Neural crest cell (in vitro differentiated cells): ENCODE measurements at places on chromosomes 6 and 20. TPM values are rescaled to one million over a fixed set of nuclear protein-coding genes. Genes with fewer than 3 reads are reported as not detected.
A peak's percentile ranks its signal among the peaks of the same experiment; 100 is the strongest.

The HLA-DQB1 gene
- 0.18 and 0.23 TPM in 2 replicates for total RNA-seq

The E2F1 gene
- total RNA-seq, result 84.8 and 94.9 TPM in 2 replicates

The COL10A1 gene
- total RNA-seq, result not detected in 2 replicates

The VSTM2L gene
- 7.3 and 9.3 TPM in 2 replicates for total RNA-seq

The STMND1 gene
- total RNA-seq, result not detected in 2 replicates

The OR2B6 gene
- total RNA-seq, result not detected in 2 replicates

The NNAT gene
- 113 and 119 TPM in 2 replicates for total RNA-seq

DNA sequence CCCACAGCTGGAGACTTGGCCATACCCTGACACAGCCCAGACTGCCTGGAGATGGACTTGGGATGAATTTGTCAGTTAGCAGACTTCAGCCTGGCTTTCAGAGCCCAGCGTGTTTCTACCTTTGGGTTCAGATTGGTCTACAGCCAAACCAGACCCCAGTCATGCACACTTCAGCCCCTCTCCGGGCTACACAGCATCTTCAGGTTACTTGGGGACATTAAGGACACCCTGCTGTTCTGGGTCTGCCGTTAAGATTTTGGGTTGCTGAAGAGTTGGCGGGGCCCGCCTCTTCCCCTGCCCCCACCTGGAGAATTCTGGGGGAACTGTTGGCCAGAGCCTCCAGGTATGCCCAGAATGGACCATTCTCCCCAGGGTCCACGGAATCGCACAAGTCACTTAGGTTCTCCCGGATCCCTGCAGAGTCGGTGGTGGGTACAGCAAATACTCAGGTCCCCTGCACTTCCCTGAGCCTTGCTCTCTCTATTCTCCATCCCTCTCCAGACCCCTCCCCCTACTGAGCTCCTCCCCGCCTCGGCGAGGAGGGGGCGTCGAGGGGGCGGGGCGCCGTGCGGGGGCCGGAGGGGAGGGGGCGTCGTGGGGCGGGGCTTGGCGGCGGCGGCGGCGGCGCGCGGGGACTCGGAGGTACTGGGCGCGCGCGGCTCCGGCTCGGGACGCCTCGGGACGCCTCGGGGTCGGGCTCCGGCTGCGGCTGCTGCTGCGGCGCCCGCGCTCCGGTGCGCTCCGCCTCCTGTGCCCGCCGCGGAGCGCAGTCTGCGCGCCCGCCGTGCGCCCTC is at the start of gene PTK7:
TSS of gene PTK7 (plus strand) at position 645 of the 794 bp plus-strand sequence. CDS start 175 bp downstream, outside the sequence.
- peaks cover 26% of the 10 kb centered on the region for H3K4me1 ChIP-seq
- H3K4me3 ChIP-seq, result peak within 1 kb of the TSS; percentile 94
- H3K36me3 ChIP-seq, result no peaks in the 10 kb centered on the region

DNA sequence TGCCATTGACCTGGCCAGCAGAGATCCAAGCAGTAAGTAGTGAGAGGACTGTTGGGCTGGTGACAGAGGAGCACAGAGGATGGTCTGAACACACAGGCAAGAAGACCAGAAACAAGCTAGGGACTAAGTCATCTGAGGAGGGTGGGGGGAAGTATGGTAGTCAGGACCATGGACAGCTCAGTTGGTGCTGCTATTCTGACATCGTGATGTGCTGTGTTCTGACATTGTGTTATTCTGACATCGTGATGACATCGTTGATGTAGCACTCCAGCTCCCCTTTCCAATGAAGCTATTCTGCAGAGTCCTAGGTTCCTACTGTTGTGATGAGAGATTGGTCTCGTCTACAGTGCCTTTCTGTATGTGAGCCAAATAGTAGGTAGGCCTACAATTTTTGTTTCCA is 28.7 kb downstream of the CFAP206 start:
- no peak overlapping the region for H3K27ac ChIP-seq
- H3K36me3 ChIP-seq, result no peaks in the 10 kb centered on the region
- H3K4me3 ChIP-seq, result no peak overlapping the region
- peak; percentile 63 for DNase-seq

DNA sequence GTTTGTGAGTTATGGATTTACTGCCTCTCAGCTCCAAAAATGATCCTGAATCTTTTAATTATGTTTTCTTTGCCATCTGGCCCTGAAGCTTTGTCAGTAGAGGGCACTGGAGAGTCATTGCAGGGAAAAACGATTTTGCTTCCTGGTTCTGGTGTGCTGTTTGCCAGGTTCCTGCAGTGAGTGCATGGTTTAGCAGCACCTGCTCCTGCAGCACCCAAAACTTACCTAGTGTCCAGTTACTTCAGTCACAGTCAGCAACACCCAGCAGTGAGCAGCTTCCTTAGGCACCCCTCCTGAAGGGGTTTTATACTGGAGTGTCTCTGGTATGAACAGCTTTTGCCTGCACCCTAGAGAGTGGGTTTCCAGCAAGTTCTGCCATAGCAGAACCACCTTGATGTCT is 6.0 kb upstream of the TRIM26 start:
- no peaks in the 10 kb centered on the region for H3K27me3 ChIP-seq
- H3K4me1 ChIP-seq, result peaks cover 14% of the 10 kb centered on the region
- no peak overlapping the region for H3K4me3 ChIP-seq
- peak; percentile 36 for DNase-seq
- H3K36me3 ChIP-seq, result peaks cover 4% of the 10 kb centered on the region

- H3K27me3 ChIP-seq, result peaks cover 72% of the 10 kb centered on the region
- no peak overlapping the region for H3K27ac ChIP-seq
- H3K4me1 ChIP-seq, result peaks cover 10% of the 10 kb centered on the region
- H3K4me3 ChIP-seq, result no peak overlapping the region
Measured at GRCh38 chr20:723756-724155, 44.5 kb downstream of the SLC52A3 start.

GRCh38 chr6:170172825-170173256 is 118.0 kb downstream of the DLL1 start:
- H3K36me3 ChIP-seq, result no peaks in the 10 kb centered on the region
- no peak overlapping the region for H3K27ac ChIP-seq
- peak overlapping the region; percentile 16 for H3K4me3 ChIP-seq
- DNase-seq, result no peak
- peaks cover 15% of the 10 kb centered on the region for H3K4me1 ChIP-seq

DNA sequence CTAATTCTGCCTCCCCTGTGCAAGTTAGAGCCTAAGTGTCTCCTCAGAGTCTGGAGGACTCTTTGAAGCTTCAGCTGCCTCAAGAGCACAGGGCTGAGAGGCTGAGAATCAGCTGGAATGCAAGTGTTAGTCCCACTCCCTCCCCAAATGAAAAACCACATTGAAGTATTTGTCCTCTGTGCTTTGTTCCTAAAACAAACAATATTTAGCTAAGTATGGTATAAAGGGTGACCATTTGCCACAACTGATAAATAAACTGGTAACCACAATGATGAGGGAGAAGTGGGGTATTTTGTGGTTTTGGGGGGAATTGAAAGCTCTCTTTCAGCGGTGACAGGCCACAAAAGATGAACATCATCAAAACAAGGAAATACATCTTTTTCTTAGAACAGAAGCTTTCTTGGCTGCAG is 91.7 kb upstream of the HDDC2 start:
- peaks cover 13% of the 10 kb centered on the region for H3K4me1 ChIP-seq
- H3K27me3 ChIP-seq, result peaks cover 5% of the 10 kb centered on the region
- no peak for DNase-seq

GRCh38 chr6:131586543-131586942 is 13.5 kb downstream of the ARG1 start:
- no peak overlapping the region for H3K27ac ChIP-seq
- no peak for DNase-seq
- no peaks in the 10 kb centered on the region for H3K4me1 ChIP-seq
- H3K27me3 ChIP-seq, result no peaks in the 10 kb centered on the region
- H3K4me3 ChIP-seq, result no peak overlapping the region

- no peaks in the 10 kb centered on the region for H3K36me3 ChIP-seq
- no peak overlapping the region for H3K4me3 ChIP-seq
- no peak for DNase-seq
- peak overlapping the region; percentile 5 for H3K27ac ChIP-seq
- peaks cover 4% of the 10 kb centered on the region for H3K4me1 ChIP-seq
- H3K27me3 ChIP-seq, result peaks cover 41% of the 10 kb centered on the region
Measured at GRCh38 chr20:41655962-41656618, 37.9 kb upstream of the CHD6 start.

DNA sequence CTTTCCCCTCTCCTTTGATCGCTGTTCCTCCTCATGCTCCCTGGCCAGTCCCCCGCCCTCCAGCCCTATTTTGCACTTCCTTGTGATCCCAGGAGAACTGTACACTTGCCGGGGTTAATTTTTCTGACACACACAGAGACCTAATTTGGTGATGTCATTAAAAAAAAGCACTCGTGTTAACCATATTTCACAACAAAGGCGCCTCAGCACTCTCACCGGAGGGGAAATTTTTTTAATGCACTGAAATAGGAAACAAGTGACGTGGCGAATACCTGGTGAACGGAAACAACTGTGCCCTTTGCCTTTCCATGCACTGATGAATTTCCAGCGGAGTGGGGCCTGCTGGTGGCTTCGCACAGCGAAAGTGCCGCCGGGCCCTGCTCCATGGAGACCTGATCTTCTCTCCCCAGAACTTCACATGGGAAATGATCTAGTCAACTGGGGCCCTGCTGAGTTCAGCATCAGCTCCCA is 53.9 kb upstream of the TAGAP start:
- H3K27me3 ChIP-seq, result peaks cover 3% of the 10 kb centered on the region
- peaks cover 4% of the 10 kb centered on the region for H3K4me1 ChIP-seq

DNA sequence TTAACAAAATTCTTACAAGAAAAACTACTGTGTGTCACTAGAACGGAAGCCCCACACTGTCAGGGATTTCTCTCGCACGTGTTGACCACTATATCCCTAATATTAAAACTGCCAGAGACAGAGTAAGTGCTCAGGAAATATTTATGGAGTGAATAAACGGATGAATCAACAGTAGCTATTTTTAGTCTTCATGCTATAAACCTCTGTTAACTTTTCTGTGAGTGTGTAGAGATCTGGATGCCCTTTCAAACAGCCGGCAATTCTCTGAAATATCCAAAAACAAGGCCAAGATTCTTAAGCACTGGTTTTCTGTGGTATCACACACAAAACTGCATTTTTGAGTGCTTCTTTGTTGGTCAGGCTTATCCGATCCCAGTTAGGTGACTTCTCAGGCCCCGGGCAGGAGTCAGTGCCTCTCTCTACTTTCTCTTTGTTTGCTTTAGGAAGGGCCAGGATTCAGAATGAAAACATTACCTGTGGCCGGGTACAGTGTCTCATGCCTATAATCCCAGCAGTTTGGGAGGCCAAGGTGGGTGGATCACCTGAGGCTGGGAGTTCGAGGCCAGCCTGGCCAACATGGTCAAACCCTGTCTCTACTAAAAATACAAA is 15.7 kb downstream of the ATP9A start:
- no peak overlapping the region for H3K27ac ChIP-seq
- no peak for DNase-seq
- H3K4me3 ChIP-seq, result no peak overlapping the region
- H3K36me3 ChIP-seq, result no peaks in the 10 kb centered on the region
- H3K27me3 ChIP-seq, result no peaks in the 10 kb centered on the region

DNA sequence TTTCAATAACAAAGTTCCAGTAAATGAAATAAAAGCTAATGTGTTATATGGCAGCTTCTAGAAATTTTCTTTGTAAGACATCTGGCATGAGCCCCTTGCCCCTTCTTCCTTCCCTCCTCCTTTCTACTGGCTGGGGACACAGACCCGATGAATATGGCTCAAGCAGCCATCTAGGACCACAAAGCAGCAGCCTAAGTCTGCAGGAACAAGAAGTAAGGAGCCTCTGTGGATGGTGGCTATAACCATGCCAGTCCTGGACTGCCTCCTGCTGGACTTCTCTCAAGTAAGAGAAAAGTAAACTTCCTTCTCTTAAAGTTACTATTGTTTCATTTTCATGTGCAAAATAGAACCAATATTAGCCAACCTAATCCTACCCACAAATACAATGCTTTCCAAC is 114.9 kb upstream of the DST start:
- no peak overlapping the region for H3K27ac ChIP-seq
- H3K4me1 ChIP-seq, result peaks cover 46% of the 10 kb centered on the region
- no peak for DNase-seq
- peaks cover 3% of the 10 kb centered on the region for H3K36me3 ChIP-seq

GRCh38 chr6:112281821-112282615 is 27.7 kb upstream of the LAMA4 start:
- H3K36me3 ChIP-seq, result no peaks in the 10 kb centered on the region
- DNase-seq, result peak; percentile 20
- H3K4me3 ChIP-seq, result peak overlapping the region; percentile 27
- H3K27ac ChIP-seq, result no peak overlapping the region
- H3K27me3 ChIP-seq, result peaks cover 37% of the 10 kb centered on the region
- peaks cover 20% of the 10 kb centered on the region for H3K4me1 ChIP-seq

GRCh38 chr6:45417436-45417835 is 39.7 kb upstream of the SUPT3H start:
- DNase-seq, result no peak
- no peak overlapping the region for H3K4me3 ChIP-seq
- H3K36me3 ChIP-seq, result no peaks in the 10 kb centered on the region

DNA sequence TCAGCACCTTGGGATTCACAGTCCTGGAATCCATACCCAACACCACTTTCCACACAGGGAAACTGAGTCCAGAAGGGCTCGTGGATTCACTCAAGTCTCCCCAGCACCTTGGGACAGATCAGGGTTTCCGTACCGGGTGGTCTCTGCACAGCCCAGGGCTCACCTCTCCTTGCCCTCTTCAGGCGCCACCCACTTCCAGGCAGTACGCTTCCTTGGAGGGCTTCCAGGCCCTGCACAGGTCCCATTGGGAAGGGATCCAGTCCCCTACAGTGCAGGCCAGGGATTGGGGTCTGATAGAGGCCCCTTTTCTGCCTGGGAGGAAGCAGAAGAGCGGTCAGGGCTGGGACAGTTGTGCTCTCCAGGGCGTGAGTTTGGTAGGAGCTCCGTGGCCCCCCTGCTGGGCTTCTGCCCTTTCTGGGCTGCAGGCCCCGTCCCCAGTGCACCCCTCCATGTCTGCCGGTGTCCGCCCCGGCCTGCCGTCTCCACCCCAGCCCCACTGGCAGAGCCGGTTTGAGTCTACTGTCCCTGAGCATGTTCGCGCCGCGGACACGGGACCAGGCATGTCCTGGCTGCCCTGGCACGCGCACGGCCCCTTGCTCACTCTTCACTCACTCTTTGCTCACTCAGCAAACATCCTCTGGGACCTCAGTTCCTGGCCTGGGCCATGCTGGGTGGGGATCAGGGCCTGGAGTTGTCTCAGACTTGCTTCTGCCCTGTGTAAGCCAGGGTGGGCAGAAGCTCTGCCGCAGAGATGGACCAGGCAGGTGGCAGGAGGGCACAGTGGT is 12.6 kb downstream of the SRC start:
- no peaks in the 10 kb centered on the region for H3K36me3 ChIP-seq
- peaks cover 50% of the 10 kb centered on the region for H3K4me1 ChIP-seq
- no peaks in the 10 kb centered on the region for H3K27me3 ChIP-seq

GRCh38 chr20:57840066-57840465 is 130.3 kb upstream of the PMEPA1 start:
- H3K36me3 ChIP-seq, result no peaks in the 10 kb centered on the region
- peaks cover 8% of the 10 kb centered on the region for H3K27me3 ChIP-seq
- H3K4me1 ChIP-seq, result no peaks in the 10 kb centered on the region
- no peak for DNase-seq
- no peak overlapping the region for H3K4me3 ChIP-seq

DNA sequence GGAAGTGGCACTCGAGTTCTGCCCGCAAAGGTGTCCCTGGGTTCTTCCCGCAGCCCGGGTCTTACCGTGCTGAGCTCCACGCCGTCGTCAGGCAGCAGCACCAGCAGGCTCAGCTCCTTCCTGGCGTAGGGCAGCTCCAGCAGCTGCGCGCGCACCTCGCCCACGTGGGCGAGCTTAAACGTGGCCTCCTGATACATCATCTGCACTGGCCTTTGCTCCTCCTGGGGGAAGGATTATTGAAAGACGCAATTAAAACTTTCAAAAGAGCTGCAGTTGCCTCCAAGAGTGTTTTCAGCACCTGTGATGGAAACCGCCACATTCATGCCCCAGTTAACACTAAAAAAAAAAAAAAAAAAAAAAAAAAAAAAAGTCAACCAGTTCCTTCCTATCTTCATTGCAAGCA is 11.3 kb downstream of the SERPINB9 start:
- H3K36me3 ChIP-seq, result peaks cover 7% of the 10 kb centered on the region
- peaks cover 4% of the 10 kb centered on the region for H3K4me1 ChIP-seq
- no peak overlapping the region for H3K4me3 ChIP-seq
- no peak overlapping the region for H3K27ac ChIP-seq
